Eye (tissue), 1 donor: ENCODE measurements at places on chromosomes 12 and 14.
A peak's percentile ranks its signal among the peaks of the same experiment; 100 is the strongest.

- DNase-seq = peak; percentile 56
Observed at GRCh38 chr12:92078167-92079053, 67.2 kb downstream of the BTG1 start.

DNA sequence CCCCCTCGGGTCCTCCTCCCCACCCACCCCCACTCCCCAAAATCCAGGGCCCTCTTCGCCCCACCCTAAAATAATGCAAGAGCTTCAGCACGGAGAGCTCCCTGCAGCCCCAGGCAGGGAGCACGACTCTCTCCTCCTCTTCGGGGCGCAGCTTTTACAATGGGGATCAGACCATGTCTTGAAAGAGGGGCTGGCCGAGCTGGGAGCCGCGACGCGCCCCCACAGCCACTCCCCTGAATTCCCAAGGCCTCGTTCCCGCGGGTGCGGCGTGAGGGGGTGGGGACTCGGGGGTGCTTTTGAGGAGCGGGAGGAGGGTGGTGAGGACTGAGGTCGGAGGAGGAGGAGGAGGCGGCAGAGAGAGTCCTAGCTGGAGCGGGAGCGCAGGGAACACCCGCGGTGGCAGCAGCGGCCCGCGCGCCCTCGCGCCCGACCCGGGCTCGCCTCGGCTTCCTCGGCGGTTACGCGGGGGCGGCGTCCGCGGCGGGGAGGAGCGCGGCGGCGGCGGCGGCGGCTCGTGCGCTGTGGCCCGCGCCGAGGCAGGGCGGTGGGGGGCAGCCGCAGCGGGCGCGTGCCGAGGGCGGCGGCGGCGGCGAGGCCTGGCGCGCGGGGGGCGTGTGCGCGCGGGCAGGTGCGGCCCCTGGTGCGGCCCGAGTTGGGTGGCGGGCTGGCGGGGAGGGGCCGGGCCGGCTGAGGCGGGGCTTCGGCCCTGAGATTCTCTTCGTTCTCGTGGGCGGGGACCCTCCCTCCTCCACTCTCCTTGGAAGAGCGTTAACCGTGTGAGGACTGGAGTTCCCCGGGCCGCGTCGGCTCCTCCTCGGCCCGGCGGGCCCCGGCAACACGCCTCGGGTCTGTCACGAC lies at the start of gene ANKS1B:
ANKS1B (minus strand) TSS at position 666 of the 858 bp plus-strand sequence. CDS start 699 bp downstream, outside the sequence.
- DNase-seq = peak; percentile 90

GRCh38 chr12:6361834-6362233 lies 13.5 kb downstream of the SCNN1A start:
- no peak for DNase-seq

GRCh38 chr12:3587402-3588013 lies 96.5 kb downstream of the PRMT8 start:
- no peak for DNase-seq

GRCh38 chr12:47755655-47756562 lies 2.8 kb downstream of the RAPGEF3 start:
- no peak for DNase-seq

DNA sequence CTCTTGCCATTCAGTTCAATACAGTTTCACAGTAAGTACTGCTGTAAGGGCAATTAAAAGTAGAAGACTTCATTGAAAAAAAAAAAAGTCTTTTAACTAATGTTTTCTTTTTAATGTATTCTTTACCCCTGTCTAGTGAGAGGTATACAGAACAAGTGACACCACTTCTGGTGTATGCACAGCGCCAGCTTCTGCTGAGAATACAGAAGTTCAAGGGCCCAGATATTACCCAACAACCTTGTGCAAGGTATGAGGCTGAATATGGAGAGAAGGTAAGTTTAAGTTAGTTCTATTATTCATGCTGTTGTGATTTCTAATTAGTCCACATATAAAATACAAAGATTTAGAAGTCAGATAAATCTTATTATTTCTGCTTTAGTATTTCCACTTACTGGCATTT lies 168.7 kb downstream of the CFAP54 start:
- DNase-seq = no peak

DNA sequence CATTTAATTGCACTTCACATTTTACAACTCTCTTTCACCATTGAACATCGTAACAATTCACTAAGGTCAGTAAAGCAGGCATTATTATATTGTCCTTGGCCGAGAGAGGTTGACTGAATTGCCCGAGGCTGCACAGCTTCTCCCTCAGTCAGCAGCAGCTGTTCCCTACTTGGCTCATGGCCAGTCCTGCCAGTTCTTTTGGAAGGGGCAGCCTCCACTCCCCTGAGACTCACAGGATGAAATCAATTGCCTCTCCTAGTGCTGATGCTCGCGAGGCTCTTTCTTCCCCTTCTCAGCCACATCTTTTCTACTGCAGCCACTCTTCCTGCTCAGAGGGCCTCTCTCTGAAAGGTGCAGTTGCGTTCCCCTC lies 79.9 kb upstream of the KCNA1 start:
- DNase-seq = no peak

- no peak for DNase-seq
Observed at GRCh38 chr14:65915125-65915524, 502.6 kb downstream of the FUT8 start.

DNA sequence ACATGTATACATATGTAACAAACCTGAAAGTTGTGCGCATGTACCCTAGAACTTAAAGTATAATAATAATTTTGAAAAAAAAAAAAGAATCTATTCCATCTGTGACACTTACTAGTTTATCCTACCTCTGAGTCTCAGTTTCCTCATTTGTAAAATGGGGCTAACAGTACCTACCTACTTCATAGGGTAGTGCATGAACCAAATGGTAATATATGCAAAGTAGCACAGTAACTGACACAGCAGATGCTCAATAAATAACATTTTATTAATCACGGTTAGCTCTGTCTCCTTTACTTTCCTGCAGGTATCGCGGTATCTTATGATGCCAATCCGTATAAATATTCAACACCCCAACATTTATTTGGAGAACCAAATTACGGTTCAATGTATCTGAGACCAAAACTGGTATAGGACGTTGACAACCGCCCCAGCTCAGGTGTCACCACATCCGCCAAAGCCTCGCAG lies 703 bp downstream of the TMED10 start:
- no peak for DNase-seq

- DNase-seq = peak; percentile 90
Observed at GRCh38 chr12:102948941-102949352, 8.5 kb upstream of the ASCL1 start.

- peak; percentile 97 for DNase-seq
Observed at GRCh38 chr14:21525962-21526671, at the start of gene SALL2. Gene SALL2 (minus strand): TSS chr14:21526346. CDS start chr14:21526127, 219 bp downstream.

GRCh38 chr12:47449797-47450196 lies 256.0 kb downstream of the RPAP3 start:
- no peak for DNase-seq

DNA sequence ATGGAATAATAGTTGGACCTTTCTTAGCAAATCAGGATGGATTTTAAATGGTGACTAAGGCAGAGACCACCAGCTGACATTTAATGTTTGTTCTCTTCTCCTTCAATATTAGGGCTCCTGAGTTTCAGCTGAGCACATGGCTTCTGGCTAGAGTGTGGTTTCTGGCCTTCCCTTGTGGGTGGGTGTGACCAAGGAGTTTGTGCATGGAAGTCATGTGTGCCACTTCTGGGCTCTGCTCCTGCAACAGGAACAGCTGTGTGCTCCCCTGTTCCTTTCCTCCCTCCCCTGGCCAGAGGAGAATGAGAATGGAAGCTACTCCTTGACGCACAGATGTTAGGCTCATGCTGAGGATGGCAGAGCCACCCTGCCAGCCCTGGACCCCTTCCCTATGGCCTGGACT lies 44.2 kb downstream of the CCDC175 start:
- DNase-seq = no peak

DNA sequence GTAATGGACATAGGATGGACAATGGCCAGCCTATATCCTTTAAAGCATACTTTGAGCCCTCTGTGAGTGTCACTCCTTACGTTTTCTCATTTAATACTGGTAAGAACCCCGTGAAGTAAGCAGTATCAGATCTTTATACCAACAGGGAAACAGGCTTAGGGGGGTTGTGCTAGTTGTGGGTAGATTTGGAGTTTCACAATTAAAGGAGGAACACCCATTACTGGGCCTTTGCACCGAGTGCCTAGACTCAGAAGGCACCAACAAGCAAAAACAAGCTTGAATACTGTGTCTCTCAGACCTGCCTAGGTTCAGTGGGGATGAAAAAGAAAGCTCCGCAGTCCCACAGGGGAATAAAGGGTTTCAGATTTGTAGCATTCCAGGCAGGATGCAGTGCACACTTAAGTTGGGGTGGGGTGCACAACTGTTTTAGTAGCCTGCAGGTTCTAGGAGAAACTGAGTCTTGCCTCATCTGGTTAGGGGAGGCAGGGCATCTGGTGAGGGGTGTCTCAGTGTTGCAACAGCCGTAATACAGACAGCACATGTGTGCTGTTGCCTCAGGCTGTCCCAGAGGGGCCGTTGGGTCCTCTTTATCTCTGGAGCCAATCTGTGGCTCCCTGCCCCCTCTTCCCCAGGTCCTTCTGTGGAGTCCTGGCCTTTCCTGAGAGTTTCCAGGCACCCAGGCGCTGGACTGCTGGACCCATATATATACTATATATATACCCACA lies 51.2 kb downstream of the IRAK3 start:
- no peak for DNase-seq

DNA sequence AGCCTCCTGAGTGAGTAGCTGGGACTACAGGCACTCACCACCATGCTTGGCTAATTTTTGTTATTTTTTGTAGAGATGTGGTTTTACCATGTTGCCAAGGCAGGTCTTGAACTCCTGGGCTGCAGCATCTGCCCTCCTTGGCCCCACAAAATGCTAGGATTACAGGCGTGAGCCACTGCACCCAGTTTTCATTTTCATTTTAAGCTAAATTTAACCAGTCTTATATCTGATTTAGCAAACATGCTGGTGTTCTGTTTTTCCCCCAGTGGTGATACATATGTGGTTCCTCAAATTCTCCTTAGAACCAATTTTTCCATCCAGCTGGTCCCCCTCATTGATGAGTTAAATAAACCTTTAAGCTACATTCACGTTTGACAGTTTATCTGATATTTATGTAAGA lies 43.8 kb upstream of the BICD1 start:
- DNase-seq = no peak

DNA sequence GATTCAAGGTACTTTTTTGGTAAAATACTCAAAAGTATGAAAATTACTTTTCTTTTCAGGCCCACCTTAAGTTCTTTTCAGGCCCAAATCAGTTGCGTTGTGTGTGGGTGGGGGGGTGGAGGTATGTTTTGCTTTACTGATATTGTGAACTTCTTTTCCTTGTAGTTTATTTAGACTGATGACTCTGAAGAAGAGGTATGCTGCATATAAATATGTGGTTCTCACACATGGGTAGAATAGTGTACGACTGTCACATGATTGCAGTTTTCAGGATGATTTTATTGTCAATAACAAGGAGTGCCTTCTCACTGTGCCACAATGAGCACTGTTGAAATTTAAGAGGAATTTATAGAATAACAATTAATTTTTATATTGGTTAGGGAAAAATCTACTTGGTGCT lies 166.6 kb upstream of the ATP2B1 start:
- no peak for DNase-seq

DNA sequence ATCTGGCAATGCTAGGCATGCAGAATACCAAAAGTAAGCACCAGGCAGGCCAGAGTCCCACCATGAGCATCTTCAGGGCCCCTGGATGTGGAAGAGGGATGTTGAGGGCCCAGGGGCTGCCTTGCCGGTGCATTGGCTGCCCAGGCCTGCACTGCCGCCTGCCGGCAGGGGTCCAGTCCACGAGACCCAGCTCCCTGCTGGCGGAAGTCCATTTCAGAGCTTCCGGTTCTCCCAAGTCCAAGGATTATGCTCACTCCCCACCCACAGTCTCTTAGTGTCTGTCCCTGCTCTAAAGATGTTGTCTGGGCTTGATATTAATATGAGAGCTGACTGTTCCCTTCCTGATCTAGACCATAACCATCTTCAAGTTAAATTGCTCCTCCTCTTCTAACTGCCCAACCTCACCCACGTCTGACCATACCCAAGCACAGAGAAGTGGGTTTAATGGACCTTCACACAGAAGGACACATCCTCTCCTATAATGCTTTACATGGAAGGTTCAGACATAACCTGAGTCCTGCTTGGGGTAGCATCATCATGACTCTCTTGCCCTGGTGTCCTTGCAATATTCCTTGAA lies 117.4 kb downstream of the DAD1 start:
- DNase-seq = peak; percentile 67

GRCh38 chr12:70543444-70543843 lies 93.8 kb downstream of the PTPRB start:
- peak; percentile 11 for DNase-seq
